PC-9 (cell line): ENCODE measurements at places on chromosomes 11 and 22.

DNA sequence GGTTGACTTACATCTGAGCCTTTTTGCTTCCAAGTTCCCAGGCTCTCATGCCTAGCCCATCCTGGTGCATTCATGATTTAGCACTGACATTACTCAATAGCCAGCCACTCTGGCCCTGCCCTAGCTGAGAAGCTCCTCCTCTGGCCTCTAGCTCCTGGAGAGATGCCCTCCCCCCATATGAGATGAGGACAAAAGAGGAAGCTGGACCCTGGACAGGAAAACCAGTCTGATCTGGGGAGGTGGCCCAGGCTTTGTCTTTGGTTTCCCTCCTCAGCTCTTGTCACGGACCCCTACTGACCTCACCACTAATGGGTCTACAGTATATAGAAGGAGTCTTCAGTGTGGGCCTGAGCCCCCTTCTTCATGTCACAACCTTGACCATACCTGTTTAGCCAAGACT, 3.0 kb downstream of the RHOG start:
- no peak for DNase-seq
- no peaks in the 10 kb centered on the region for H3K27me3 ChIP-seq
- H3K27ac ChIP-seq, result no peak overlapping the region

DNA sequence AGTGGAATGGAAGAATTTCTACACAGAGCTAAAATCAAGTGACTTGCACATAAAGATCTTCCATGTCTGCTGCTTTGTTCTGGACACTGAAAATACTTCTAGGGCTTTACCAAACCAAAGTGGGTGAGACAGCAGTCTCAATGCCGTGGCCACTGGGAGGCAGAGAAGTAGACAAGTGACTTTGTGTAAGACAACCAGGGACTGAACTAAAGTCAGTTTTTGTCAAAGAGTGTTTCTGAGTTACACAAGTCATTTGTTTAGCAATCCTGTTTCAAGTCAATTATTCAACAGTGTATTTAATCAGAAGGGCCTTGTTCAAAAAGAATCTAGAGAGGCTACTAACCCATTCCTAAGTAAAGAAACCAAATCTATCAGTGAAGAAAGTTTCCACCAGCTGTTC, 46.6 kb downstream of the TCP11L1 start:
- no peak for DNase-seq
- H3K36me3 ChIP-seq, result peaks cover 12% of the 10 kb centered on the region; the same call in 1 of the 2 replicates
- no peaks in the 10 kb centered on the region for H3K4me1 ChIP-seq
- no peak overlapping the region for H3K27ac ChIP-seq
- H3K27me3 ChIP-seq, result no peaks in the 10 kb centered on the region

DNA sequence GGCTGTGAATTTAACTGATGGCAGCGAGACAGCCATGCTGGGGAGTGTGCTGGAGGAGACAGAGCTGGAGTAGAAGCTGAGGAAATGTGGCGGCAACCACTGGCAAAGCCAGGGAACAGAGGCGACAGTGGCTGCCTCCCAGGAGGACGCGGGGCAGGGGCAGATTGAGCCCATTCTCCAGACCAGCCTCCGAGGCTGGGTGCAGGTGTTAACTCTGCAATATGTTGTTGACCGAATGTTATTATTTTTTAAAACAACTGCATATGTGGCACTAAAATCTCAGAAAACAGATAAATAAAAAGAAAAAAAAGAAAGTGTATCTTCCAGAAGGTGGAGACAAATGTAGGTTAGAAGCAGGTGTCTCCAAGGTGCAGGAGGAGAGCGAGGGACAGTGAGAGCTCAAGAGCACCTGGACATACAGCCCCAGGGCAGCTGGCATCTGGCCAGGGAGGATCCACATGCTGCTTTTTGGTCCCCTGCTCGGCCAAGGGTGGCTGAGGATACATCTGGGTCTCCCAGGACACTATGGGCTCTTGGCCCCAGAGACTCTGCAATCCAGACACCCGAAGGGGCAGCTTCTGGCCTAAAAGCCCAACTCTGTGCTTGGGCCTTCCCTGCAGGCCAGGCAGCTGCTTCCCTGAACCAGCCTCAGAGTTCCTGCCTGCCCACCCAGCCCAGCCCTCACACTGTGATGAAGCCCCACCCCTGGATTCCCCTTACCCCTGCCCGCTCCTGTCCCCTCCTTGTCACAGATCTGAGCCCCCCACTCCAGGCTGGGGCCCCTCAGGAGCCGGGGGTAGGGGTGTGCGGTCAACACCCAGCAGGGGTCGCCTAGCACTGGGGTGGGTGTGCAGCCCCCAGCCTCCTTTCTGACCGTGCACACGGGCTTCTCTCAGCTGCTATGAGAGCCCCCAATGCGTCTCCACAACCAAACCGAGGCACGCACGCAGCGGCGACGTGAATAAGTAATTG, 12.9 kb downstream of the RTN4R start:
- H3K27ac ChIP-seq, result no peak overlapping the region
- no peaks in the 10 kb centered on the region for H3K27me3 ChIP-seq
- no peaks in the 10 kb centered on the region for H3K36me3 ChIP-seq

- H3K4me3 ChIP-seq, result no peak overlapping the region
- H3K36me3 ChIP-seq, result no peaks in the 10 kb centered on the region
- H3K27me3 ChIP-seq, result no peaks in the 10 kb centered on the region
- no peak for DNase-seq
- H3K4me1 ChIP-seq, result no peaks in the 10 kb centered on the region
- H3K27ac ChIP-seq, result no peak overlapping the region
These were observed 68.1 kb upstream of the LMO2 start for GRCh38 chr11:33959855-33960400.

DNA sequence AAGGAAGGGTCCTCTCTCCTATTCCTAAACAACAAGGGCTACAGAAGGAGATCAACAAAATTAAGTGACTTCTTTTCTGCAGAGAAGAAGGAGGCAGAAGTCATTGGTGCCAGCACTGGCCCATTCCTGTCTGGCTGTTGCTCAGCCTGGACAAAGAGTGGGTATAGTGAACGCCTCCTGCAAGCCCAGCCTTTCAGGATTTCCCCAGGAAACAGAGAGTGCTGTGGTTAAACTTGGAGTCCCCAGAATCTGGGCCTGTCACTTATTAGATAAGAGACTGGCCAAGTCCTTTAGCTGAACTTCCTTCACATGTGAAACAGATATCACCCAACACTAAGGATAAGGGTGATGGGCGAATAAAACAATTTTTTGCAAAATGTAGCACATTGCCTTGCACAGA, 10.9 kb downstream of the TST start:
- H3K27me3 ChIP-seq, result no peaks in the 10 kb centered on the region; the same call in 1 of the 2 replicates
- DNase-seq, result no peak
- H3K4me1 ChIP-seq, result peaks cover 19% of the 10 kb centered on the region
- H3K36me3 ChIP-seq, result no peaks in the 10 kb centered on the region

DNA sequence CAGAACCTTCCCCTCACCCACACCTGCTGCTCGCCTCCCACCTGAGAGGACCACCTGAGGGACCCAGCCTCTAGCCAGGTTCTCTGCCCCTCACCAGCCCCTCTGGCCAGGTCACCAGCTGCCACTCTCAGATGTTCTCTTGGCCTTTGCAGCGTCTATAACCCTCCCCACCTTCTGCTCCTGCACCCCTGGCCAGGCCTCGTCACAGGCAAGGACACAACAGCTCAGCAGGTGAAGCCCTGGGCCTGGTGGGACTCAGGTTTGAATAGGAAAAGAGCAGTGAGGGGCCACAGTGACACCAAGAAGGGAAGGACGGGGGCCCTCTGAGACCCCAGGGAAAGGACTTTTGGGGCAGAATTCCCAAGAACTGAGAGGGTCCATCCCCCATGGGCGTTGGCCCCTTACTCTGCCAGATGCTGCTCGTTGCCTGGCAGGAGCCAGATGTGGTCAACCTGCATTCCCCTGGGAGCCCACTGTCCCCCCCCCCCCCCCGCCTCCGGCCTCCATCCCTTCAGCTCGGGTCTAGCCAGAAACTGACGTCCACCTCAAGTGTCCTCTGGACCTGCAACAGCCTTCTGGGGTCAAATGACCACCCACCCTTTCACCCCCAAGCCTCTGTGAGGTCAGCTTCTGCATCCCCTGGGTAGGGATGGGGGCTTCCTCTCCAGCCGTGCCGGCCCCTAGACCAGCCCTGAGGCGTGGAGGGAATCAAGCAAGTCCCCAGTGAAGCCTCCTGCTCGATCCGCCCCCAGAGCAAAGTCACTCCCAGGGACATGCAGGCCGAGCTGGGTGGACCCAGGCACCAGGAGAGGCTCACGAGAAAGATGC, 28.7 kb downstream of the SBF1 start:
- H3K36me3 ChIP-seq, result peaks cover 23% of the 10 kb centered on the region; the same call in 1 of the 2 replicates
- no peak overlapping the region for H3K4me3 ChIP-seq
- H3K4me1 ChIP-seq, result peaks cover 14% of the 10 kb centered on the region
- no peak for DNase-seq
- H3K27ac ChIP-seq, result no peak overlapping the region

DNA sequence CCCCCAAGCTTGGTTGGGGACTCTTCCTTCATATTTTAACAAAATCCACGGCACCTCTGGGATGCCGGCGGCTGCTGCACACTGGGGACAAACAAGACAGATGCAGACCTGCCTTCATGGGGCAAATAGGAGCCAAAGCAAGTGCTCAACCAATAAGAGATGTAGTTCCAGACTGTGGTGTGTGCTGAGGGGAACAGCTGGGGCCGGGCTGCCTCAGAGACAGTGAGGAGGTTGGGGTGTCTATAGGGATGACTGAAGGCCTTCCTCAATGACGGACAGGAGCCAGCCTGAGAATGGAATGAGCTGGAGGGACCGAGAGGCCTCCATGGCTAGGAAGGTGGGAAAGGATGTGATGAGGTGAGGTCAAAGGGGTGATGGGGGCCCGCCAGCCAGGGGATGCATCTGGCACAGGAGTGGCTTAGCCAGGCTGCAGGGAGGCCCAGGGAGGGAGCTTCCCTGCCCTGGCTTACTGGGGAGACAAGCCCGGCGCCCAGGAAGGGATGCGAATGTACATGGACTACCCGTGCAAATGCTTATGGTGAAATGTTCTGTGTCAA, 10.3 kb upstream of the CTSD start:
- H3K36me3 ChIP-seq, result no peaks in the 10 kb centered on the region
- no peaks in the 10 kb centered on the region for H3K27me3 ChIP-seq
- no peak for DNase-seq
- no peak overlapping the region; the same call in 1 of the 2 replicates for H3K27ac ChIP-seq

GRCh38 chr11:85710917-85711316, 24.9 kb upstream of the CCDC89 start:
- DNase-seq, result no peak
- no peak overlapping the region for H3K4me3 ChIP-seq
- H3K4me1 ChIP-seq, result no peaks in the 10 kb centered on the region
- H3K27ac ChIP-seq, result no peak overlapping the region
